ENCODE measurements at places on chromosomes 6 and 20.

- DNase-seq, result no peak
These were observed 273.5 kb downstream of the BTBD9 start for GRCh38 chr6:38366234-38366633.

DNA sequence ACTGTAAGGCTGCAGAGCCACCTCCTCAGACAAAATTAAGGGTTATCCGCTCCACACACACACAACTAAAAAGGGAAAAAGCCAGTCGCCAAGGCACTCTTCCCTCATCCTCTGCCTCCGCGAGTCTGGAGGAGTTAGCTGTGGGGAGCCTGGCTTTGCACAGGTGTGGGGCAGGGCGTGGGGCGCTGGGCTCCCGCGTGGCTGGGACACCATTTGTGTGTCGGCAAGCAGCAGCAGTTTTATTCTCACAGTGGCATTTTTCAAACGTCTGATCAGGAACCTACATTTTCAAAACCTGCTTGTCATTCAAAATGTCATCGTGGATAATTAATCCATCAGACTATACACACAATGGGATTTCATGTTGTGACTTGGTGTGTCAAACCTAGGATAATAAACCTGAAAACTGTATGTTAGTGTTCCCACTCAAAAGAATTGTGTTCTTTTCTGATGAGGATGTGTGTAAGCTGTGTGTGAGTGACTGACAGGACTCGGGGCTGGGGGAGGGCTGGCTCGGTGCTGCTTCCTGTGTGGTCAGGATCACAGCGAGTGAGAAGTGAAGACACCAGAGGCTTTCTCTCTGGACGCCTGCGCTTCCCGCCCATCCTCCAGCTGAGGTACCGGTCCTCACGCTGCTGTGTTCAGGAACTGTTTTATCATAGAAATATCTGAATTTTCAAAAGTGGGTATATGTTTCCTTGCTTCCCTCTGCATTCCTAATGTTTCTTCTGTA is 83.1 kb downstream of the IRF4 start:
- no peak for DNase-seq

GRCh38 chr6:43810965-43811732 is 41.1 kb downstream of the VEGFA start:
- DNase-seq, result no peak

GRCh38 chr20:1644101-1644962 is 13.2 kb downstream of the SIRPG start:
- no peak for DNase-seq

- no peak for DNase-seq
These were observed 41.6 kb upstream of the SYNCRIP start for GRCh38 chr6:85684133-85684808.

DNA sequence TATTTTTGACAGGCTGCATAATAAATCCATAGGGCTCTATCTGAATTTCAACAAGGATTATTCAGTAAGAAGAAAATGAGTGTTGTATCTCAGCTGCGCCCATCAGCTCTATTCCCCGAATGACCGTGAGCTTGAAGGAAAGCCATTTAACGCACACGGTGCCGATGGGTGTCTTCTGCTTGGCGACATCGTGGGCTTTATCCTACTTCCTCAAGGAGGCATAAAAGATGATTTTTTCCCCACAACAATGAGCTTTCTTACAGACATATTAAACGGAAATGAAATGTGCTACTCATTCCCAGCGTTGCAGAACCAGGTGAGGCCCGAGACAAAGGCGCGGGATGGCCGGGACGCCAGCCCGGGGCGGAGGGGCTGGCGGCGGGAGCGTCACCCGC is 710 bp downstream of the DYNLT1 start:
- DNase-seq, result no peak

GRCh38 chr6:82246802-82247504 is 591 bp downstream of the IBTK start:
- no peak for DNase-seq

Data from stromal cell of bone marrow (primary cell).